ENCODE measurements at places on chromosomes 12 and 14.

DNA sequence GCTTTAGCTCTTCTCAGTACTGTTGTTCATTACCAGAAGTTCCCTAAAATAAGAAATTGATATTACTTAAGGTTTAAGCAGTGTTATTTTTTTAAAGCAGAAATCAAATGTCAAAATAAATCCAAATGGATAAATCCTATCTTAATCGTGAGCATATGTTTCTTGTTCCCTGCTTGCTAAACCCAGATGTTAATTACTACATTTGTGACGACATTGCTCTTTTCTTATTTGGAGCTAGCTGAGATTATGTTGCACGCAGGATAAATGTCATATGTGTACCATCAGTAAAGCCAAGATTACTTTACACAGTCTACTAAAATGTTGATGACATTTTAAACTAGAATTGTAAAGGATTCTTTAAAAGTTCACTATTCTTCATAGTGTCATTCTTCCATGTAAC, 157.5 kb downstream of the PLCZ1 start:
- no peak for DNase-seq

GRCh38 chr12:122835750-122836026, 431 bp downstream of the HIP1R start:
- no peak for DNase-seq

- DNase-seq = peak; percentile 93
These were observed 261 bp upstream of the RNU7-1 start for GRCh38 chr12:6943389-6943721.

DNA sequence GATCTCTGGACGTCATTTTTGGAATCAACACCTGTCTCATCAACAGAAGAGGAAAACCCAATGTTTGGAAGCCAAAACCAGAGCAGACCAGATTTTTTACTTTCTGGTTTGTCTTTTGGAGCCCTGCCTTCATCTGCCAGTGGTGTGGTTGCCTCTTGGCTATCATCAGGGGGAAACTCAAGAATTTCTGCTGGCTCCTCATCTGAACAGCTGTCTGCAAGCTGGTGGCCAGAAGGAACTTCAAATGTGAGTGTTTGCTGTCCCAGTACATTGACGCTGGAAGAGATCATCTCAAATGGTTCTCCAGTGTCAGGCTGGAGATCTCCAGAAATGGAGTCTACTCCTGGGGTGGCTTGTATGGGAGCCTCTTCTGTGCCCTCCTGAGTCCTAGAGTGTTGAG, 13.8 kb downstream of the PLD4 start:
- no peak for DNase-seq

- DNase-seq = no peak
These were observed 5.9 kb upstream of the FOXN3 start for GRCh38 chr14:89422952-89423345.

- no peak for DNase-seq
These were observed 195.7 kb downstream of the RBM19 start for GRCh38 chr12:113770389-113770865.

- no peak for DNase-seq
These were observed 285.7 kb upstream of the LMO3 start for GRCh38 chr12:16891673-16892072.

DNA sequence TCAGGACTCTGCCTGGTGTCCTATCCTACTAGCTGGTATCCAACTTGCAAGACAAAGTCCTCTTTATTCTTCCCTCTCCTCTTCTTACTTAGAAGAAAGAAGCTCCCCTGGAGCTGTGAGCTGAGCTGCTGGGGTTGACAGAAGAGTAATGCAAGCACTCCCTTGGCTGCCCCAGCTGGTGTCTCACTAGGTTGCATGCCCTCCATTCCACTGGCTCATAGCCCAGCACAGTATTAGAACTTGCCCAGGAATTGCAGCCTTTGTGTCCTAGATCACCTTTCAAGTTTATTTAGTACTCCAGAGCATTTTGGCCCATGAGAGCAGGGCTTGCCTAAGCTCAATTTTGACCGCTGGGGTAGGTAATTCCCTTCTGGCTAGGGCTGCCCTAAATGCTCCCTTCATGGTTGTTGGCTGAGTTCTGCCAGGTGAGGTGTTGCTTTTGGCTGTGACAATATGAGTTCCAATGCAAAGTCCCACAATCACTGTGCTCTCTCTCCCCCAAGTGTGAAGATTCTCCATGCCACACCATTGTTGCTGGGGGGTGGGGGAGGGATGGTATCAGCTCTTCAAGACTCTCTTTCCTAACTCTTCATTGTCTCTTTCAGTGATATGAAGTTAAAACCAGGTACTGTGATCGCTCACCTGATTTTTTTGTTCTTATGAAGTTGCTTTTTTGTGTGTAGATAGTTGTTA, 317.4 kb upstream of the DDHD1 start:
- DNase-seq = no peak

GRCh38 chr12:121184425-121184824, 25.5 kb upstream of the P2RX4 start:
- no peak for DNase-seq

DNA sequence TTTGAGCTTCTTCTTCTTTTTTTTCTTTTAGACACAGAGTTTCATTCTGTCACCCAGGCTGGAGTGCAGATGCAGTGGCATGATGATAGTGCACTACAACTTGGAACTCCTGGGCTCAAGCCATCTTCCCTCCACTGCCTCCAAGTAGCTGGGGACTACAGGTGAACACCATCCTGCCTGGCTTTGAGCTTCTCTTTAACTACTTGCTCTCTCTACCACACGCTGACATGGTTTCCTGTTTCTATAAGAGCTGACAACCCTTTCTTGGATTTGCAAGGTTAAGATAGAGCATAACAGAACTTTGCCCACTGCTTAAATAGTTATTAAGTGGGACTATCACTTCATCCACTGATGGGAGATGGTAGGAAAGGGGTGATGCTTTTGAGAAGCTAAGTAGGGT, 82.4 kb upstream of the SLC38A2 start:
- DNase-seq = peak; percentile 40

DNA sequence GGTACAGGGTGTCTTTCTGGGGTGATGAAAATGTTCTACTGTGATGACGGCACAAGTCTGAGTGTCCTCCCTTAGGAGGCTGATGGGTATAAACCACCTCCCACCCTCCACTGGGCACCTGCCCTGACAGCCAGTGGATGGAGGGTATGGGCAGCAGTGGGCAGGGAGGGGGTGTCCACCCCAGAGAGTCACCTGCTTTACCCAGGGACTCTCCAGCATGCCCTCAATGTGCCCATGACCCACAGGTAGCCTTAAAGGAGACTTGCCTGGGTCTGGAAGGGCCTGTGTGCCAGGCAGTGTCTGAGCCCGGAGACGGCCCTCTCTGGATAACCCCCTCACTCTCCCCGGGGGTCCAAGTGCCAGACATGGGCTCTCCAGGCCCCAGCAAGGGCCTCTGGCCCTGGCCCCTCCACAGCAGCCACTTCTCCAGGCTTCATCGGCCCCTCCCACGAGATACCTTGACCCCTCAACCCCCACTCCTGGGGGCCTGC, 38.8 kb downstream of the CCNK start:
- no peak for DNase-seq

DNA sequence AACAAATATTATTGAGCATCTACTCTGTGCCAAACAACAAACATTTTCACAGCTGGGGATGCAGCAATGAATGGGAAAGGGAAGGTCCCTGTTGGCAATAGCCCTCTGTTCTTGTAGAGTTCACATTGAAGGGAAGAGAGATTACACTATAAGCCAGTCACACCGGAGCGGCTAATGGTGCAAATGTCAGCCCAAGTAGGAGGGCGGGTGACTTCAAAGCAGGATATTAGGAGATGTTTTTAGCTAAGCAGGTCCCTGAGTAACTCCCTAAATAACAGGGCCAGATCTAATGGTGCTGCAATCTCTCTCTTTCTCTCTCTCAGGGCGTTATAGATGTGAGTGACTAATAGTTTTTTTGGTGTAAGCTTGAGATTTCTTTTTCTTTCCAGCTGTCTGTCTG, 30.7 kb downstream of the FLVCR2 start:
- DNase-seq = no peak

DNA sequence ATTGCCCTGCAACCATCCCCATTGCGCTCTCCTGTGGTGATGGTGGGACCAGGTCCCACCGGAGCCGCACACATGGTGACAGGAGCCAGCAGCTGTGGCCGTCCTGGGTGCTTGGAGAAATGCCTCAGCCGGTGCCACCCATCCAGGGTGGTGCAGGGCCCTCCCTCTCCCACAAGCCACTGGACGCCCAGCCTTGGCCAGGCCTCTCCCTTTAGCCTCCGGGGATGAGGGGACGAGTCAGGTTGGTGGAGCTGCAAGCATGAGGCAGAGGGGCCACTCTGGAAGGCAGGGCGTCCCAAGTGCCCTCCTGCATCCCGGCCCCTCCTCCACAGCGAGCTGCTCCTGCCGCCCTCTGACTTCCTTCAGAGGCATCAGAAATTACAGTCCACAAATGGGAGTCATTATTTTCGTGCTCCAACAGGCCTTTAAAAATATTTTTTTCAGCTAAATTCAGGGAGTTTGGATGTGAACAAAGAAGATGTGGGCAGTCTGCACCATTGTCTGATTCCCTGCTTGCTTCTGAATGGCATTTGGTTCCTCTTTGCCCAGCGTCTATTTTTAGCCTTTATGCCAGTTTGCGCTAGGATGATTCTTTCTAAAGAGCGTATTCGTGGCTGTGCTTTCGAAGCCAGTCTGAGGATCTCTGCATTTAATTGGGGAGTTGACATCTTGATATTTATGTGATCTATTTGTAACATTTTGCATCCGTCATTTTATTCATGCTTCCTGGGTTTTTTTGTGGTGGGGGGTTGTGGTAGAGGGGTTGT, 189.4 kb downstream of the ADGRD1 start:
- no peak for DNase-seq

GRCh38 chr12:45839917-45840316, 110.4 kb downstream of the ARID2 start:
- no peak for DNase-seq

- no peak for DNase-seq
These were observed 25.0 kb upstream of the GTF2A1 start for GRCh38 chr14:81245771-81246170.

DNA sequence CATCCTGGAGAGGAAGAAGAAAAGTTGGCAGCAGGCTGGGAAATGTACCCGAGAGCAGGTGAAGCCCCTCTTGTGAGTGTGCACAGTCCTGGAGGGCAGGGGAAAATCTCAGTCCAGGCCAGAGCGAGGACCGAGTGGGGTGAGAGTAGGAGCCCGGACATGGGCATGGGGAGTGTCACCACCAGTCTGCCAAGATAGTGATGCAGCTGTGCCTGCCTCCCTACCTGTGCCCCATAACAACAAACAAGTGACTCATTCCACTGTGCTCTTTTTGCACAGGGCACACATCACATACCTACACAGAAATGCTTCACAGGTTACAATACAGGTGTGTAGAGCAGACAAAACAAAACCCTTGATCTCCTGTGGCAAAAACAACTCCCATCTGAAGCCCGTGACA, 205.9 kb upstream of the PELI2 start:
- DNase-seq = no peak

DNA sequence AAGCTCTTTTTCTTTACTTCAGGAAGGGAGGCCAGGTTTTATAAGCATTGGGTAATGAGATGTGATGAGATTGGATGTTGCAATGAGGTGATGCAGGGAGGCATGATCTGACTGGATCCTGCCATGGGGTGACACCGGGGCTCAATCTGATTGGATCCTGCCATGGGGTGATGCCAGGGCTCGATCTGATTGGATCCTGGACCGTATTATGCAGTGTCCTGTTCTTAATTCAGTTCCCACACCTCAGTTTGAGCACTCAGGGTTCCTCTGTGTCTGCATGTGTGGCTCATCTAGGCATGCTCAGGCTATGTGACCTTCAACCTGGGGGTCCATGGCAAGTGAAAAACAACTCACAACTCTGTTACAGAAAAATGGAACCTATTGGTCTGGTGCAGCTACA, 166.4 kb downstream of the SLC15A4 start:
- no peak for DNase-seq

Data from Jurkat, Clone E6-1 (cell line).